ENCODE measurements at places on chromosomes 5 and 9.

- DNase-seq = no peak
These were observed 11.8 kb upstream of the NDUFB6 start for GRCh38 chr9:32584784-32585183.

GRCh38 chr9:108865037-108865436 is 3.0 kb downstream of the ACTL7A start:
- no peak for DNase-seq

GRCh38 chr5:148746826-148747535 is 79.4 kb upstream of the ADRB2 start:
- no peak for DNase-seq

GRCh38 chr5:167814828-167815227 is 476.6 kb upstream of the WWC1 start:
- DNase-seq = no peak

- no peak for DNase-seq
These were observed 518 bp downstream of the ZDHHC12 start for GRCh38 chr9:128723352-128723865.

- no peak for DNase-seq
These were observed 140.2 kb downstream of the SEC61B start for GRCh38 chr9:99362321-99362720.

GRCh38 chr5:78912811-78913210 is 72.3 kb downstream of the ARSB start:
- no peak for DNase-seq

DNA sequence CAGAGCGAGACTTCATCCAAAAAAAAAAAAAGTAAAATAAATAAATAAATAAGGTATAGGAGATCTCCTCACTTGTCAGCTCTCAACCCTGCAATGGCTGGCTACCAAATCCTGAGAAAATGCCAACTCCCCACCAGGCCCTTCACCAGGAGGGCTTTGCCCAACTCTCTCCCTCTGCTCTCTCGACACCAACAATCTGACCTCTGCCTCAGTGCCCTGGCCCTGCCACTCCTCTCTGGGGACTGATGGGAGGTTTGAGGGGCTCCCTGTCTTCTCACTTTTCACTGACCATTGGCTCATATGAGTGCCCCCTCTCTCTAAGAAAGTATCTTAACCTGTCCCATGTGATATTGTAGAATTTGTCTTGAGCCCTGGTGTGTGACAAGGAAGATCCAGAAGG is 52.6 kb upstream of the SH3PXD2B start:
- no peak for DNase-seq

GRCh38 chr5:93331863-93332262 is 249.2 kb downstream of the NR2F1-AS1 start:
- DNase-seq = no peak

GRCh38 chr5:113376640-113377039 is 58.1 kb downstream of the TSSK1B start:
- DNase-seq = no peak

DNA sequence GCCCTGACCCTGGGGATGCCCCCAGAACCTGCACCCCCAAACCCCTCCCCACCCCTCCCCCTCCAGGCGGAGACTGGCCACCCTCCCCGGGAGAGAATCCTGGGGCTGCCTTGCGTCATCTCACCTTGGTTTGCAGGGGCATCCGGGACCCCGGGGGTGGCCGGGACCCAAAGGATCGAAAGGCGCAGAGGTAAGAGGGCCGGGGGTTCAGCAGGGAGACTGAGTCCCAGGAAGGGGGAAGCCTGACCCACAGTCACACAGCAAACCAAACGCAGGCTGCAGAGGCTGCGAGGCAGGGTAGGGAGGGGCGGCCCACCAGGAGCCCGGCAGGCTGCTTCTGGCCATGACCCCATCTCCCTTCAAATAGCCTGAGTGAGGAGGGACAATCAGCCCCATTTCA is 33.8 kb upstream of the ORM1 start:
- DNase-seq = no peak

- no peak for DNase-seq
These were observed 48.8 kb upstream of the FBN2 start for GRCh38 chr5:128586848-128587247.

- no peak for DNase-seq
These were observed 213.3 kb downstream of the CDK5RAP2 start for GRCh38 chr9:120366644-120367019.
